ENCODE measurements at places on chromosomes 12 and 14. TPM values are rescaled to one million over a fixed set of nuclear protein-coding genes. Genes with fewer than 3 reads are reported as not detected.

Gene OLR1
- not detected for total RNA-seq

Gene TGM1
- 3.7 TPM for total RNA-seq

Gene SVOP
- not detected for total RNA-seq

Gene LMO3
- not detected for total RNA-seq

Gene PDZRN4
- total RNA-seq = not detected

Gene GPR137C
- 0.12 TPM for total RNA-seq

Gene GPRC5A
- total RNA-seq = 0.07 TPM

Gene STAC3
- 2.0 TPM for total RNA-seq

Gene WDHD1
- 62.4 TPM for total RNA-seq

Gene BEGAIN
- 3.4 TPM for total RNA-seq

Gene REM2
- 0.36 TPM for total RNA-seq

All from activated CD4-positive, alpha-beta memory T cell treated with anti-CD3 and anti-CD28 coated beads for 36 hours (primary cell).